ENCODE measurements at places on chromosomes 5 and 9.

DNA sequence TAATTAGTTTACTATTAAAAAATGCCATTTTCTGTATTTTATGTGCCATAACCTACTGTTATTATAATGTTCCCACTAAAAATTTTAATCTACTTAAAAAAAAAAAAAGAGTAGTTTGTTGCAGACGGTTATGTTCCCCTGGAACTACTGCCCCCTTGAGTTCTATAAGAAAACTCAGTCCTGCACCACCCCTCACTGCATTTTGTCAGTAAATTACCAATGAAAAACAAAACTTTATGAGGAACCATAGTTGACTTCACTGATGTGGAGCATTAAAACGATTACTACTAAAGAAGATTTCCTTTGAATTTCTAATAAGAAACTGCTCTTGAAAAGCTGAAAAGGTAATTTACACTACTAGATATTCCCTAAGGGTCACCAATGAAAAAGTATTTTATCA lies 288.7 kb downstream of the FBXL17 start:
- DNase-seq: peak; percentile 31

DNA sequence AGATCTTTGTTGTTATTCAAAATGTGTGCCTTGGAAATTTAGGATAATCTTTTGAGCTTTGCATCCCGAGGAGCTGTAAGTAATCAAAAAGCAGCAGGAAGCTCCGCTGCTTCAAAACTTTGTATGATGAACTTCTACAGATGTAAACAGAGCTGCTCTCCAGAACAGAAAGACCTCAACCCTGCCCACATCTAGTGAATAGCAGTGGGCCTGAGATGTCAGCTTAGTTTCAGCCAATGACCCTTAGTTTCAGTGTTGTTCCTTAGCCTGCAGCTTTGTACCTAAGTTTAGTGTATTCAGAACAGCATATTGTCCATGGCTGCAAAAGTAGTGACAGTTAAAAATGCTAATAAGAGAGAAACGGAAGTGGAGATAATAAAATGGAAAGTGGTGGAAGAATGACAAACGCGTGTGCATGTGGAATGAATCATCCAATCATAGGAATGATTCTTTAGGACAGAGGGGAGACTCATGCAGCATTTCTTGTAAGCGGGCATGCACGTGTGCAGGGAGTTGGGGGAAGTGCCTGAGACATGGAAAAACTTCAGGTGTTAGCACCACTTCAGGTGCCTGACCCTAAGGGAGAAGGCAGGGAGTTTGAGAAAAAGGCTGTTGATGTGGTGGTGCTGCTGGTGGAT lies 24.9 kb downstream of the SNX24 start:
- DNase-seq: no peak

DNA sequence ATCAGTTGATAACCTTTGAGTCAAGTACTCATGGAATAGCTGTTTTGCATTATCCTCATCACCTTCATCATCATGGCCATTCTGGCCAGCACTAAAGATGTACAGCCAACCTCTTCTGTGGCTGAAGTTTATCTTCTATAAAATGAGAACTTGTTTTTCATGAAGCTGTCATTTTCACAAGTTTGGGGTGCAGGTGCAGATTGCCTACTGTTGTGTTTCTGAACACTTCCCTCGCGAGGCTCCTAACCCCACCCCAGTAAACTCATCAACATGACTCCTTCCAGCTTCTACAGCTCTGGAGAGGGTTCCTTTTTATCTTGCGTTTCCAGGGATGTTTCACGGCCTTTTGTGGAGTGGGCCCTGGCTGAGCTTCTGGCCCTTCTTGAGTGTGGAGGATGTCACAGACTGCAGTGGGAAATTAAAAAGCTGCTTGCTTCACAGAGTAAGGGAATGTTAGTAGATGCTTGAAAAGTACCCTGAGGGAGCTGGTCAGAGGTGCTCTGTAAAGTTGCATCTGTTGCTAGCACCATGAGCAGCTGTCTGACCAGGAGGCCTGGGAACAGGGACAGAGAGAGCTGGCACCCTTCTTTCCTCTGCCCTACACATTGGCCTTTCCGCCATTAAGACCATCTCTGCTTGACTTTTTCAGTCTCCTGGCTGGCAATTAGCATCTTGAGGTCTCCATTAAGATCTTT lies 24.9 kb downstream of the SYK start:
- DNase-seq: no peak

DNA sequence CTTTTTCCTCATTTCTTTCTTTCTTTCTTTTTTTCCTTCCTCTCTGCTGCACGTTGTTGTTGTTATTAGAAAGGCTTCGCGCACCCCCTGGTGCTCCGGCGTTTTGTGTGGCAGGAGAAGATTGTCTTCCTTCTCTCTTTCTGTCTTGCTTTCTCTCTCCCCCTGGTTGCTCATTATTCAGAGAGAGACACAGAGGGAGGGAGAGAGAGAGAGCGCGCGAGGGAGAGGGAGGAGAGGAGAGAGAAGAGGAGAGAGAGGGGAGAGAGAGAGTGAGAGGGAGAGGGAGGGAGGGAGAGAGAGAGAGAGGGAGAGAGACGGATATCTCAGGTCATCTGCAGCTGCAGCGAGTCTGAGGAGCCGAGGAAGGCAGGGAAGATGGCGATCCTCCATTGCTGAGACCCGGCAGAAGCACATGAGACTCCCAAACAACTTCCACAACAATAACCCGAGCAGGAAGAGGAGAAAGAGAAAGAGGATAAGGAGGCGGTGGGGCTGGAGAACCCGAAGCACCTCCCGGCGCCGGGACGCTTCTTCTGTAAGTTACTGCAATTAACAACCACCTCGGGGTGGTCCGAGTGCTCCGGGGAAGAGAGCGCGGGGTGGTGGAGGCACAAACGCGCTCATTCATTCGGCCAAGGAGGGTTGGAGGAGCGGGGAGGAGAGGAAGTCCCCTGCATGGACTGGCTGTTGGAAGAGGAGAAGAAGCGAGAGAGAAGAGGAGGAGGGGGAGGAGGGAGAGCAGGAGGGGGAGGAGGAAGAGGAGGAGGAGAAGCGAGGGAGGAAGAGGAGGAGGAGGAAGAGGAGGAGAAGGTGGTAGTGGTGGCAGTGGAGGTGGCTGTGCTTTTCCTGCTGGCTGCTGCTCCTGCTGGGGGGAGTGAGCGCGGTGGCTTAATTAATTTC lies at the start of gene ZNF462:
Gene ZNF462, plus strand, starts transcription at position 346 of the 900 bp plus-strand sequence. CDS start 60,218 bp downstream, outside the sequence.
- peak; percentile 74 for DNase-seq

DNA sequence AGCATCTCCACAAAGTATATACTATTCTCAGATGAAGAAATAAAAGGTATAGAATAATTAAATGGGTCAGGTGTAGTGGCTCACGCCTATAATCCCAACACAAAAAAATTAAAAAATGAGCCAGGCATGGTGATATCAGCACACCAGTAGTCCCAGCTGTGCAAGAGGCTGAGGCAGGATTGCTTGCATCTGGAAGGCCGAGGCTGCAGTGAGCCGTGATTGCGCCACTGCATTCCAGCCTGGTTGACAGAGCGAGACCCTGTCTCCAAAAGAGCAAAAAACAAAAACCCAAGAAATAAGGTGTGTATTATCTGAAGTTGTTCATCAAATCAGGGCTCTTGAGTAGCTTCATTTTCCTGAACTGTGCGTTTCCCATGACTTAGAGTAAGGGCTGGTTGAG lies 83.2 kb upstream of the MYO10 start:
- DNase-seq: no peak

DNA sequence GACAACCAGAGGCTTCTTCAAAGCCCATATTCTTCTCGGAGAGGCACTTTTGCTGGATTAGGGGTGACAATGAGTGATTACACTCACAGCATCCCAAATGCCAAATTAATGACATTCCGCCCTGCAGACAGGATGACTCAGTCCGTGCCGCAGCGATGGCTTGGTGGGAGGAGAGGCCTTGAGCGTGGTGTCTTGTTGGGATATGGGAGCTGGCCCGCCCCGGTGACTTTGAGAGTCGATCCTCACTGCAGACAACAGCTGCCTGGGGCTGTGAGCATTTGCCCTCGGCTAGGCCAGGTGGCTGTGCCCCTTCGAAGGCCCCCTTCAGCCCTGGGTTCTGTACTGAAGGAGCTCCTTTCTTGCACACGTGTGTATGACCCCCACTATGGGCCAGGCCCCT lies 29.8 kb downstream of the OLFM1 start:
- DNase-seq: no peak

GRCh38 chr9:130424595-130425454 lies 19.9 kb upstream of the ASS1 start:
- DNase-seq: no peak

GRCh38 chr5:79518718-79519117 lies 4.8 kb upstream of the HOMER1 start:
- DNase-seq: peak; percentile 75

- no peak for DNase-seq
These were observed 26.9 kb upstream of the CEP120 start for GRCh38 chr5:123450114-123450513.

- DNase-seq: no peak
These were observed 41.9 kb upstream of the UBTD2 start for GRCh38 chr5:172325452-172325851.

DNA sequence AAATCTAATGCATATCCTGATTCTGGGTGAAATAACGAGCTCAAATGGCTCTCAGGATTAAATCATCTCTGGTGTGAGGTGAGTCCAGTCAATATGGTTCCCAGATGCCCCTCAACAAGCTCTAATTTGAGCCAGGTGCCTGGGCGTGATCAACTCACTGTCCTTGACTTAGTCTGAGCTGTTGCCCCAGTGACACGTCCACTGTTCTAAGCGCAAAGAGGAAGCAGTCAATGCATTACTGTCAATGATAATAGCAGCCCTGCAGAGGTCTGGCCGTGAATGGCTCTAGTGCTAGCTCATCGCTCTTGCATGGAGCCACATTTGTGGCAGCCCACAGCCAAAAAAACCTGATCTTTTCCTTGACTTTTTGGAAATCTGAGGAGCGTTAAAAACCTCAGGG lies 128.6 kb upstream of the EFNA5 start:
- DNase-seq: no peak

DNA sequence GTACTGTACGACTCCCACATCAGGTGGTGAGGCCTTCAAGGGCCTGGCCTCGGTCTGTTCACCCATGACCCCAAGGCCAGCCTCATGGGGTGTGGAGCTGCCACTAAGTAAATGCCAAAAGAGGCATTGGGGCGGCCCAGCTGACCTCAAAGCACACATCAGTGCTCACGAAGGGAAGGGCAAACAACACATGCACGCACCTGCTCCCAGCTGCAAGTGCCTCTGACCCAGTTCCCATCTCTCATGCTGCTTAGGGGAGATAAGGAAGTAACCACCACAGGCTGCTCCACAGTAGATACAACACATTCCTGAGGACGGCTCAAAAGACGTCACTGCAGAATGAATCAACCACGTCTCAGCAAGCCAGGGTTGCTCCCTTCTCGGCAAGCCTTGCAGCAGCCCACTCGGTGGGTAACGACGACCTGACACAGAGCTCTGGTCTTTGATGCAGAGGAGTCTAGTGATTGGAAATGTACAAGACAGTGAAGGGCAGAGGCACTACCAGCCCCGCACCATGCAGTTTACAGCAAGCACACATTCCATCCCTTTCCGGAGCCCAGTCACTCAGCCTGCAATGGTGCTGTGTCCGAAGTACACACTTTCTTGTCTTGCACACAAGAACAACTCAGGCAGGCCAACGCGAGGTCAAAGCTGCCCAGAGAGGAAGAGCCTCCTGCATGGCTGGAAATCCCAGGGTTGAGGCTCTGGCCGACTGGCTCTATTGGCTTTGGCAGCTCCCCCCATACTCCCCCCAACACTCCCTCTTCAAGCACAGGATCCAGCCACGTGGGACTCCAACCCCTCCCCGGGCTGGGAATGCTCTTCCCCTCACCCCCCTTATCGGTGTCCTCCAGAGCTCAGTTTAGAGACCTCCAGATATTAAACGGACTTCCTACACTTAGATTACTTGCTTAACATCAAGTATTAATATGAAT lies 31.8 kb downstream of the FABP6 start:
- peak; percentile 75 for DNase-seq
